ENCODE measurements at places on chromosomes 5 and 9.

GRCh38 chr5:34583167-34583566, 73.0 kb upstream of the RAI14 start:
- DNase-seq, result no peak

GRCh38 chr5:77957516-77957915, 181.4 kb upstream of the TBCA start:
- no peak for DNase-seq

- no peak for DNase-seq
Measured at GRCh38 chr5:4418084-4418483, 722.0 kb upstream of the ADAMTS16 start.

DNA sequence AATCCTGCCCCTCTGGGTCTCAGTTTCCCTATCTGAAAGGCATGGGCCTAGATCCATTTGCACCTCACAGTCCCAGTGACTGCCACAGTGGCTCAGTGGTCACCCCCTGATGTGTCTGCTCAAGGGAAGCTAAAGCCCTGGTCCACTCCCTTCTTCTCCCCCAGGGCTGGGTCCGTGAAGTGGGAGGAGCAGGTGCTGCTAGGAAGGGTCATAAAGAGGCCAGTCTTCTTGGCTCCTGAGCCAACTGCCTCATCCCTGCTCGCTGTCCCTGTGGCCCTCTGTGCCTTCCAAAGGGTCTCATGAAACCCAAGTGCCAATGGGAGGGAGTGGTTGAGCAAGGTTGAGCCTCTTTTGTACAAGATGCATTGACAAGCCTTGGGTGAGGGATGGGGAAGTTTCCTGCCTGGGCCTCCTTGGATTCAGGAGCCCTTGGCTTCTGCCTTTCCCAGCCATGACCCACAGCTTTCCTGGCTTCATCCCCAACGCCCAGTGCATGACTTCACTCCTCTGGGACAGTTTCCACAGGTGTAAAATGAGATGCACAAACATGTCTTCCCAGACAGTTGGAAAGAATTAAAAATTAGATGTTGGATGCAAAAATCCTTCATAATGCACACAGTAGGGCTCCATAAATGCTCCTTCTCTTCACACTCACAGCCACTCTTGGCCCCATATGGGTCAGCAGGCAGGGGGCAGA, 1.6 kb upstream of the SLC6A7 start:
- no peak for DNase-seq

GRCh38 chr5:177185993-177186392, 52.4 kb downstream of the NSD1 start:
- DNase-seq, result no peak

DNA sequence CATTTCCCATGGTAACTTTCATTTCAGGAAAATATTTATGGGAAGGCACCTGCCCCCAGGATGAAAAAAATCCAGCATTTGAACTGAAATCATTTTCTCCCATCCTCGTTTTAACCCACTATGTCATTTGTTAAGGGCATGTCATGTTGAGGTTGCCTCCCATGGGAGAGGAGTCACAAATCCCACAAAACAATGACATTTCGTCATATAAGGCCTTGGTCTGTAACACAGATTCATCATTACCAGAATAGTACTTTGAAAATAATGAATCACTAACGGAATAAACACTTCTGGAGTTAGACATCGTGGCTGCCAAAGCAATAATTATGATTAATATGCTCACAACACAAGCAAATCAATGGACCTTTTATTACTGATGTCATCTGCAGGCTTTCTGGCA, 274.1 kb downstream of the NDUFS4 start:
- no peak for DNase-seq

GRCh38 chr5:111854186-111854585, 97.2 kb upstream of the NREP start:
- no peak for DNase-seq

DNA sequence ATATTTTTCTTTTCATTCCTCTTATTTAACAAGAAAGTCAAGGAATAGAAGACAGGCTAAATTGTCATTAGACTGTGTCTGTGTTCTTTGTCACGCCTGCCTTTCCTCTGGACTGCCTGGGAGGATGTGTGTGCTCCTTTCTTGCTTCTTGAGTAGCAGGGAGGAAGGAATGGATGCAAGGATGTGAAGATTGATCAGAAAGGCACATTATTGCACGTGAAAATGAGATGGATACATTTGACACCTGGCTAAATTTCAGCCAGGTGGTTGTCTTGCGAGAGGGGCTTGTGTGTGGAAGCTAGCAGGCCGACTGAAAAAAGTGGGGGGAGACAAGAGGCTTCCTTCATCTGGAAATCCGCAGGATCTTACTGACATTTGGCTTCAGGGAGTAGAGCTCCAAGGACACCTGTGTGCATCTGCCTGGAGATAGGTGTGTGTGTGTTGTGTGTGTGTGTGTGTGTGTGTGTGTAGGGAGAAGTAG, 200.1 kb downstream of the MEF2C start:
- no peak for DNase-seq

- no peak for DNase-seq
Measured at GRCh38 chr5:26666371-26666770, 372.0 kb downstream of the CDH9 start.

DNA sequence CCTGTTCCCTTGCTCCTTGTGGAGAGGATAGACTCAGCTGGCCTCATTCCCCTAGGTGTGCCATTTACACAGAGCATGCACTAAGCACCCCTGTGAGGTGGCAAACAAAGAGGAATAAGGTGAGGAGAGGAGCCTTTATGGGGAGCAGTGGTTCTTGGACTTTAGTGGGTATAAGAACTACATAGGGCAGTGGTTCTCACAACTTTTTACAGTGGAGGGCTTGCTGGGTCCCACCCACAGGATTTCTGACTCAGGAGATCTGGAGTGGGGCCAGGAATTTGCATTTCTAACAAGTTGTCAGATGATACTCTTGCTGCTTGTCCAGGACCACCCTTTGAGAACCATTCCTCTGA, 42.0 kb downstream of the CSF1R start:
- no peak for DNase-seq

DNA sequence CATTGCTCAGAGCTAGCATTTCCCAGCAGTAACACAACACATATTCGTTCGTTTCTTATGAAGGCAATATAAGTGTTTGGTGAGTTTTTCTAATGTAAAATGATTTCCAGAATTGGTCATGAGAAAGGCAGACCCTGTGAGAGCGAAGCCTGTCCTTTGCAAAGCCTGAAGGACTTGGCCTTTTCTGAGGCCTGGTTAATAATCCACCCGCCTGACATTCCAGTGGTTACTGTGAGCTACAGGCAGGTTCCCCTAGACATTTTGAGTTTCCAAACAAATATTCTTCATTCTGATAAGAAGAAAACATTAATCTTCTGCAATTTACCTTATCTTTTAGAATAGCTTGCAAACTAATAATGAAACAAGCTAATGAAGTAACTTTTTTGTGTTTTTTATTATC, 38.0 kb downstream of the ADAMTS16 start:
- no peak for DNase-seq

DNA sequence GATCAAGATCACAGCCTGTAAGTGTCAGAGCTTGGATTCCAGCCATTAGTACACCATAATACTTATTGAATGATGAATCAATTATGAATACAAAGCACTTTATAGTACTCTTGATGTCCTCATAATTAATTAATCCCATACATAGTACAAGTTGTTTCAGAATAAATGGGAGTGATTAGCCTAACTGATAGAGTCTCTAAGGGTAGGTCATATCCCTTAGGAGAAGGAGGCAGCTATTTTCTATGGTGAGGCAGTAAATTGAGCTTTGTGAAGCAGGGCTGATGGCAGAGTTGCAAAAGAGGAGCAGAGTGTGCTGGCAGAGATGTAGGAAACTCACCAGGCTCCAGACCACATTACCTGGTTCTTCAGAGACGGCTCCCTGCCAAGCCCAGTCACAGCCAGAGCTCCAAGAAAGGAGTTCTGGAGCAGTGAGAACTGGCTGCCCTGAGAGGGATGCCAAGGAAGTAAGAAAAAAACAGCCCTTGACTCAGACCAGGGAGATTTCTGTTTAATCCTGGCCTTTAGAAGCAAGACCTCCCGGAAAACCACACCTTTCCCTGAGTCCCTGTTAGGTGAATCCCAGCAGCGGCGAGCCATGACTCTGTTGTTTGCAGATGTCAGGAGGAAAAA, 112.9 kb downstream of the SH3TC2 start:
- DNase-seq, result no peak
